ENCODE measurements at places on chromosomes 1 and 21.

GRCh38 chr1:223343692-223344091, 20.3 kb downstream of the SUSD4 start:
- H3K36me3 ChIP-seq, result no peaks in the 10 kb centered on the region
- no peaks in the 10 kb centered on the region for H3K27me3 ChIP-seq
- no peak for DNase-seq
- H3K4me3 ChIP-seq, result no peak overlapping the region

GRCh38 chr1:200448034-200448762, 38.4 kb upstream of the ZNF281 start:
- no peaks in the 10 kb centered on the region for H3K4me1 ChIP-seq
- H3K27ac ChIP-seq, result no peak overlapping the region
- H3K27me3 ChIP-seq, result no peaks in the 10 kb centered on the region
- H3K4me3 ChIP-seq, result no peak overlapping the region
- H3K36me3 ChIP-seq, result no peaks in the 10 kb centered on the region
- no peak for DNase-seq

DNA sequence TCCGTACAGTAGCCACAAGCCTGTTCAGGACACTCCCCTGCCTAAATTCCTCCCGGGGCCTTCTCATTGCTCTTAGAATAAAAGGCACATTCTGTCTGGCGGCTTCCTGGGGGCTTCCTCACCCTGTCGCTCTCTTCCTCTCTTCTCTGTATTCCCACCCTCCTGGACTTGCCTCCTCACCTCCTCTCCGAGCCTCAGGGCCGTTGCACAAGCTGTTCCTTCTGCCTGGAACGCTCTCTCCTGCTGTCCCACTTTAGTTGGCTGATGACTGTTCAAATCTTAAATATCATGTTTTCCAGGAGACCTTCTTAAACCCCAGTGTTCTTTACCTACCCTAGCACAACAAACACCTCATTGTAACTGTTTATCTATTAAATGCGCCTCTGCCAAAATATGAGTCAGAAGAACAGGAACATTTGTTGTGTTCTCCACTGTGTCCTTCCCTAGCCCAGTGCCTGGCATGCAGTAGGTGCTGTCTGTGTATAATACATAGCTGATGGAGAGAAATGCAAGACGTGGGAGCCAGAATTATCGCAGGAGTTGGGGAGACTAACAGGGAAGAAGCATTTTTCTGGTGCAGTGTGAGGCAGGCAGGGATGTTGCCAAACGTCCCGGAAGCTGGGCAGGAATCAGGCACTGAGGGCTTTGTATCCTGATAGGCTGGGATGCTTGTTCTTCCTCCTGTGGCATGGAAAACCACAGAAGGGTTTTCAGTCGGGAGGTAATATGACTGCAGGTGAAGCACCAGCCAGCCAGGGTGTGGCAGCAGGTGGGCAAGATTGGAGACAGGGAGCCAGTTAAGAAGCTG, 24.1 kb upstream of the THRAP3 start:
- no peaks in the 10 kb centered on the region for H3K27me3 ChIP-seq
- H3K27ac ChIP-seq, result no peak overlapping the region
- H3K4me3 ChIP-seq, result no peak overlapping the region
- no peaks in the 10 kb centered on the region for H3K4me1 ChIP-seq
- H3K36me3 ChIP-seq, result peaks cover 2% of the 10 kb centered on the region
- DNase-seq, result no peak

GRCh38 chr1:203301331-203301668, 4.0 kb upstream of the BTG2 start:
- no peak overlapping the region for H3K27ac ChIP-seq

GRCh38 chr21:31706562-31706961, 25.4 kb downstream of the SCAF4 start:
- H3K27ac ChIP-seq, result no peak overlapping the region
- peaks cover 2% of the 10 kb centered on the region for H3K36me3 ChIP-seq
- no peak for DNase-seq
- no peaks in the 10 kb centered on the region for H3K4me1 ChIP-seq
- no peaks in the 10 kb centered on the region for H3K27me3 ChIP-seq
- H3K4me3 ChIP-seq, result no peak overlapping the region

DNA sequence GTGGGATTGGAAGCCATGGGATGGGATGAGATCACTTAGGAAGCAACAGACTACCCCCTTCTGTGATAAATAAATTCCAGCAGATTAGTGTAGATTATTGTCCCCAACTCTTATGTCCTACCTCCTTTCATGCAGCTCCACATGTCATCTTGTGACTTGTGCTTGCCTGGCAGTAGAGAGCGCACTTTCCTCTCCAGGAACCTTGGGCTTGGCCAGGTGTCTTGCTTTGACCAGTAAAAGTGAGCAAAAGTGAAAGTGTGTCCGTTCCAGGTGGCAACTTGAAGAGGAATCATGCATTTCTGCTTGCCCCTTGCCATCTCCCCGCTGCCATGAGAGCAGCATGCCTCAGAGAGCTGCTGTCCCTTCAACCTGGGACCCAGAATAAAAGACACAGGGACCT, 122.9 kb upstream of the ERG start:
- no peaks in the 10 kb centered on the region for H3K27me3 ChIP-seq
- no peaks in the 10 kb centered on the region for H3K4me1 ChIP-seq
- no peak overlapping the region for H3K4me3 ChIP-seq
- H3K36me3 ChIP-seq, result no peaks in the 10 kb centered on the region
- H3K27ac ChIP-seq, result no peak overlapping the region
- no peak for DNase-seq

DNA sequence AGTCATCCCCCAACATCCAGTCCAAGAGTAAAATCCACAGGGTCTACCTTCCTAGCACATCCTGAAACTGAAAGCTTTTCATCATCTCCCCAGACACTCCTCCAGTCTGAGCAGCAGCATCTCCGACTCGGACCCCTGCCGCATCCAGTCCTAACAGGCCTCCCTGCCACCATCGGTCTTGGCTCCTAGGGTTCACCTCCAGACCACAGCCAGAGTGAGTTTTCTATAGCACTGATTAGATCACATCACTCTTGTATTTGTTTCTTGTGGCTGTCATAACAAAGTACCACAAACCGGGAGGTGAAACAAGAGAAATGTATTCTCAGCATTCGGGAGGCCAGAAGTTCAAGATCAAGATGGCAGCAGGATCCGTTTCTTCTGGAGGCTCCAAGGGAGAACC, 187.8 kb downstream of the TOMM20 start:
- DNase-seq, result no peak
- no peaks in the 10 kb centered on the region for H3K36me3 ChIP-seq
- H3K27ac ChIP-seq, result no peak overlapping the region
- H3K4me1 ChIP-seq, result no peaks in the 10 kb centered on the region

DNA sequence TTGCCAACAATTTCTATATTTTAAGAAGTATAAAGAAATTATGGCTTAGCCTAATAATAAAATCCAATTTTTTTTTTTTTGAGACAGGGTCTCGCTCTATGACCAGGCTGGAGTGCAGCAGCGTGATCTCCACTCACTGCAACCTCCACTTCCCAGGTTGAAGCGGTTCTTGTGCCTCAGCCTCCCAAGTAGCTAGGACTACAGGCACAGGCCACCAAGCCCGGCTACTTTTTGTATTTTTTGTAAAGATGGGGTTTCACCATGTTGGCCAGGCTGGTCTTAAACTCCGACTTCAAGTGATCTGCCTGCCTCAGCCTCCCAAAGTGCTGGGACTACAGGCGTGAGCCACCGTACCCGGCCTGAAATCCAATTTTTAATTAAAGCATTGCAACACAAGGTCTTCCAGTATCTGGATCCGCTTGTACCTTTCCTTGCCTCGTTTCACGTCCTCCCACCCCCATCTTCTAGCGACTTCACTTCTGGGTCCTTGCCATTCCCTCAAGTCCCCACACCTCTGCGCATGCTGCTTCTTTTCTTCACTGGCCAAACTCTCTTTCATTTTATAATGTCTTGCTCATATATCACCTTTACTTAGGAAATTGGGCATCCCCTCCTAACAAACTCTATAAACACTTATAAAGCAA, 2.3 kb downstream of the FUBP1 start:
- peaks cover 13% of the 10 kb centered on the region for H3K36me3 ChIP-seq
- H3K27me3 ChIP-seq, result no peaks in the 10 kb centered on the region
- peaks cover 5% of the 10 kb centered on the region for H3K4me1 ChIP-seq
- DNase-seq, result no peak
- no peak overlapping the region for H3K4me3 ChIP-seq

GRCh38 chr1:33219886-33220661, 36.2 kb upstream of the ZNF362 start:
- peaks cover 21% of the 10 kb centered on the region for H3K4me1 ChIP-seq
- no peaks in the 10 kb centered on the region for H3K36me3 ChIP-seq
- H3K4me3 ChIP-seq, result no peak overlapping the region
- H3K27ac ChIP-seq, result peak overlapping the region; percentile 76
- peak; percentile 90 for DNase-seq

- peaks cover 3% of the 10 kb centered on the region for H3K36me3 ChIP-seq
- peaks cover 6% of the 10 kb centered on the region for H3K4me1 ChIP-seq
- H3K27me3 ChIP-seq, result no peaks in the 10 kb centered on the region
- H3K4me3 ChIP-seq, result no peak overlapping the region
- DNase-seq, result peak; percentile 65
- peak overlapping the region; percentile 65 for H3K27ac ChIP-seq
Measured at GRCh38 chr1:168483539-168483938, 60.3 kb downstream of the XCL2 start.

GRCh38 chr21:39052718-39053117, 130.5 kb downstream of the PSMG1 start:
- peaks cover 6% of the 10 kb centered on the region for H3K4me1 ChIP-seq
- no peak for DNase-seq
- no peak overlapping the region for H3K27ac ChIP-seq
- H3K27me3 ChIP-seq, result no peaks in the 10 kb centered on the region
- no peaks in the 10 kb centered on the region for H3K36me3 ChIP-seq

DNA sequence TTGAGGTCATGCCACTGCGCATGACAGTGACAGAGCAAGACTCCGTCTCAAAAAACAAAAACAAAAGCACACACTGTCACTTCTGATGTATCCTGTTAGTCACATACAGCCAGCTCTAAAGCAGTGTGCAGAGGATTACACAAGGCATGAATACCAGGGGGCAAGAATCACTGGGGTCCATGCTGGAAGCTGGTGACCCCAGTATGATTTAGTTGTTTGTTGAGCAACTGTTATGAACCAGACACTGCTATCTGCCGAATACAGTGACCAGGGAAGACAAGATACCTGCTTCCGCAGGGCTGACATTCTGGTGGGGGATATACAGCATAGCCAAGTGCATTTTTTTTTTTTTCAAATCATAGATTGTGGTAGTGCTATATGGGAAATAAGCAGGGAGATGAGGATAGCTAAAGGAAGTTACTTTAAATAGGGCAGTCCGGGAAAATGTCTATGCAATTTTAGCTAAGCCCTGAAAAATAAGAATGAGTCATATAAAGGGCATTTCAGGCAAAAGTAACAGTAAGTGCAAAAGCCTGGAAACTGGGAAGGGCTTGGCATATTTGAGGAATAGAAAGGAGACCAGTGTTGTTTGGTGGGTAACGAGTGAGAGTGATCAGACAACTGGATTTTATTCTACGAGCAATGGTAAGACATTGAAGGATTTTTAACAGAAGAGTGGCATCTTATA, 69.7 kb downstream of the ADSS2 start:
- no peaks in the 10 kb centered on the region for H3K27me3 ChIP-seq
- no peaks in the 10 kb centered on the region for H3K4me1 ChIP-seq
- no peaks in the 10 kb centered on the region for H3K36me3 ChIP-seq
- H3K27ac ChIP-seq, result no peak overlapping the region

- H3K27me3 ChIP-seq, result no peaks in the 10 kb centered on the region
- peak overlapping the region; percentile 93 for H3K27ac ChIP-seq
- DNase-seq, result no peak
- H3K4me1 ChIP-seq, result peaks cover 2% of the 10 kb centered on the region
Measured at GRCh38 chr1:248839168-248839555, 1.1 kb downstream of the ZNF672 start.

GRCh38 chr1:8170059-8170835, 144.1 kb upstream of the ERRFI1 start:
- peaks cover 15% of the 10 kb centered on the region for H3K4me1 ChIP-seq
- H3K27ac ChIP-seq, result peak overlapping the region; percentile 29
- no peaks in the 10 kb centered on the region for H3K27me3 ChIP-seq
- H3K4me3 ChIP-seq, result no peak overlapping the region

DNA sequence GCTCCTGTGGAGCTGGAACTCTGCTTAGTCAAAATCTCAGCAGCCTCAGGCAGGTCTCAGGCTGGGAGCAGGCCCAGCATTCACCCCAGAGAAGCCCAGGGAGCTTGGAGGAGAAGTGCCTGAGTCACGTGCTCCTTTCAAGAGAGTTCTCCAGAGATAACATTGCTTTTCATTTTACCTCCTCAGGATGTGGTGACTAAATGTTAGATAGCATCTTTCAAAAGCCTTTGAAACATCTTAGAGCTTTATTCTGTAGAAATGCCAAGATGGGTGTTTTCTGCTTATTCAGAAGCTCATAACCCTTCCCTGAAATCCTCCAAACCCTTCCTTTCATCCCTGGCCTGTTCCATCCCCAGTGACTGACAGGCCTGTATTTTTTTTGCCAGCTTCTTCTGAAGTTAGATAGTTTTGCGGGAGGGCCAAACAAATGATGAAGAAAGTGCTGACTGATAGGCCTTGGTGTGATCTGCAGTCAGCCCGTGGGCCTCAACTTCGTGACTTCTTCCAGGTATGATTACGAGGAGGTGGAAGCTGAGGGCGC, 58.0 kb downstream of the PGM1 start:
- peaks cover 4% of the 10 kb centered on the region for H3K4me1 ChIP-seq
- H3K27ac ChIP-seq, result no peak overlapping the region
- no peaks in the 10 kb centered on the region for H3K27me3 ChIP-seq
- H3K36me3 ChIP-seq, result peaks cover 3% of the 10 kb centered on the region

DNA sequence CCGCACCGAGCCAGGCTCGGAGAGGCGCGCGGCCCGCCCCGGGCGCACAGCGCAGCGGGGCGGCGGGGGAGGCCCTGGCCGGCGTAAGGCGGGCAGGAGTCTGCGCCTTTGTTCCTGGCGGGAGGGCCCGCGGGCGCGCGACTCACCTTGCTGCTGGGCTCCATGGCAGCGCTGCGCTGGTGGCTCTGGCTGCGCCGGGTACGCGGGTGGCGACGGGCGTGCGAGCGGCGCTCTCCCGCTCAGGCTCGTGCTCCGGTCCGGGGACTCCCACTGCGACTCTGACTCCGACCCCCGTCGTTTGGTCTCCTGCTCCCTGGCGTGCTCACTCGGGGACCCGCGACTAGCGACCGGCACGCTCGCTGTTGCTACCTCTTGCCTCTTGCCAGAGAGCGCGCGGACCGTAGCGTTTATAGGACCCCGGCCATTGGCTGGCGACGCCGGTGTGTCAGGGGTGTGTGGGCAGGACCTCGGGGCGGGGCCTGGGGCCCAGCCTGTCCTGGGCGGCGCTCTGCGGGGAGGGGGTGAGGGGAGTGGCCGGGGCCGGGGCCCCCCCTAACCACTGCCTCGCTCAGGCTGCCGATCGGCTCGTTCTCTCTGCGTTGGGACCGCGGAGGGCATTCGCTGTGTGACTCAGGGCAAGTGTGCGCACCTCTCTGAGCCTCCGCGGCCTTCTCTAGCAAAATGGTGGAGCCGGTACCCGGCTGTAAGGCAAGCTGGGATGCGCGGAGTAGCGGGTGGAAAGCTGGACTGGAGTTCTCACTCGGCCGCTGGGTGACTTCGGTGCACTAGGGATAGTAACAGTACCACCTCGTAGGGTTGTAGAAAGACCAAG, at the start of gene SLC2A1:
SLC2A1 (minus strand) TSS at position 381 of the 832 bp plus-strand sequence; CDS start at position 164, 217 bp downstream.
- peak within 1 kb of the TSS; percentile 96 for H3K4me3 ChIP-seq
- H3K27ac ChIP-seq, result peak within 1 kb of the TSS; percentile 83
- peaks cover 21% of the 10 kb centered on the region for H3K36me3 ChIP-seq
- H3K4me1 ChIP-seq, result peaks cover 36% of the 10 kb centered on the region
- no peaks in the 10 kb centered on the region for H3K27me3 ChIP-seq

GRCh38 chr1:161099090-161099802, 1.1 kb downstream of the KLHDC9 start:
- H3K27me3 ChIP-seq, result no peaks in the 10 kb centered on the region
- H3K4me1 ChIP-seq, result peaks cover 9% of the 10 kb centered on the region
